ENCODE measurements at places on chromosomes 12 and 14.

- no peak for DNase-seq
Measured at GRCh38 chr12:17333287-17333686, 727.3 kb upstream of the LMO3 start.

- no peak for DNase-seq
Measured at GRCh38 chr14:103854017-103854808, 6.8 kb upstream of the PPP1R13B start.

DNA sequence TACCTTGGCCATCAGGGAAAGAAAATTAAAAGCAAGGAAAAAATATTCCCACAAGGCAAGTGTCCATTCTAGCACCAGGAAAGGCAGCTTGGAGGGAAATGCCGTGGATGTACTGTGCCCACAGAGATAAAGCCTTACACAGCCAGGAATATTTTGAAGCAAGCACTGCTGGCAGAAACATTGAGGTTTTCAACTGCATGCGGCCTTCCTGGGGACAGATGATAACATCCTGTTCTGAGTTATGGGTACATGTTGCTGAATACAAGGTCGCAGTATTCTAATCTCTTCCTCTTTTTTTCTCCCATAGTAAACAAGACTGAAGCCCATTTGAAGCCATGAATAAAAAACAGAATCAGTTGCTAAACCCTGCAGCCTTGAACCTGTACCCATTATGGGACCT is 197.1 kb downstream of the BTG1 start:
- no peak for DNase-seq

- DNase-seq = no peak
Measured at GRCh38 chr12:1629338-1630132, 504 bp downstream of the WNT5B start.

DNA sequence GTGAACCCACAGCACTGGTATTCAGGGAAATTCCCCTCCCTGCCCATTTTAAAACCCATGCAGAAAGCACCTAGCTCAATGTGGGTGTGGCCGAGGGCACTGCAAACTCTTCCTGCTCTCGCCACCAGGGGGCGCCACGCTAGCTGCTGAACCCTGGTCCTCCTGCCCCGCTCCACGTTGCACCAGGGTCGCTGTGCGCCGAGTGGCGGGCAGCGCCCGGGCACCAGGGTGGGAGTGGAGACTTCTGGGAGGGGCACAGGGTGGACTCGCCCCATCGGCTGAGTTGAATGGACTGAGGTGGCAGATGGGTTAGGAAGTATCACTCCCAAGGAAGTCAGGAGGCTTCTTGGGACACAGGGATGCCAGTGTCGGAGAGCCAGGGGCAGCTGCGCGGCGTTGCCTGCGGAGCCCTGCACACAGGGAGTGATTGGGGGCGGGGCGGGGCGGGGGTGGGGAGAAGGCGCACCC is 48.1 kb upstream of the BCL11B start:
- DNase-seq = peak; percentile 36

GRCh38 chr14:102461490-102462338 is 47.9 kb downstream of the ANKRD9 start:
- no peak for DNase-seq

DNA sequence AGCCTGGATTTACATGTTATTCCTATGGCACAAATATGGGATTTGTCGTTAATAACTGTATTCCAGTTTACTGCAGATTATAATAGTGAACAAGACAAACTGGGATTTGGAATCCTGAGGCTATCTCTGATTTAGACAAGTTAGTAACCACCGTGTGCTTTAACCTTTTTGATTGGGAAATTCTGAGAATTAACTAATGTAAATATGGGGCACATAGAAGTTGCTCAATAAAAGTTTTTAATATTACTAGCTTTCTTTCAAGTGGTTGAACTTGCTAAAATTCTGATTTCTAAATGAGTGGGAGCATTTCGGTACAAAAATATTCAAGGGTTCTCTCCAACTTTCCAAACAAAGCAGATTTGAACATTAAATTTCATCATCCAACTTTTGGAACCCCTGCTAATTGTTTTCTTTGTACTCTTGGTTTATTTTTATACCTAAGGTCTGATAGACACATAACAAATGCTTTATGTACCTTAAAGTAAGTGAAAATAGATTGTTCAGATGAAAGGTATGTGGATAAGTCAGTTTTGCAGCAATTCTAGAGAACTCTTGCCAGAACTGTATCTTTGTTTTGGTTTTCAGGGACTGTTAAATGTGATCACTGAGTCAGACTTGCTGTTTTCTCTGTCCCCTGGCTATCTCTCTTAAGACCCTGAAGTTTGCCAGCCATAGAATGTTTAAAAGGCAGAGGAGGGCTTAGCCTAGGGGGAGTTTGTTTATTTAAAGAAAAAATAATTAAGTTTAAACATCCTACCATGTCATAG is 57.5 kb downstream of the FRS2 start:
- peak; percentile 81 for DNase-seq

DNA sequence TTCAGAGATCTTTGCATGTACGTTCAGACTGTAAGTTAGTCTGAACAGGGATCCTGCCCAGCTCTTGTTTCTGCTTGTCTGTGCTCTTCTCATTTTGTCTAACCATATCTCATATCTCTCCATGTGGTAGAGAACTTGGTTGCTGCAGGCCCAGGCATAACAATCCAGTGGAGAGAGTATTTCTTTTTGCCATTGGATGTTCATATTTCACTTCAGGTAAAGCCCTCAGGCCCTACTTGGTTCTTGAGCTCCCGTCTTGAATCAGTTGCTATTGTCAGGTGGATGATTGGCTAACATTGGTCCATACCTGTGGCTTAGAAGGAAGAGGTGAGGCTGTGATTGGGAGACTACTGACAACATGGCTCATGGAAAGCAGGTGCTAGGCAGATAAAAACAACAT is 357.7 kb upstream of the FLRT2 start:
- DNase-seq = no peak

DNA sequence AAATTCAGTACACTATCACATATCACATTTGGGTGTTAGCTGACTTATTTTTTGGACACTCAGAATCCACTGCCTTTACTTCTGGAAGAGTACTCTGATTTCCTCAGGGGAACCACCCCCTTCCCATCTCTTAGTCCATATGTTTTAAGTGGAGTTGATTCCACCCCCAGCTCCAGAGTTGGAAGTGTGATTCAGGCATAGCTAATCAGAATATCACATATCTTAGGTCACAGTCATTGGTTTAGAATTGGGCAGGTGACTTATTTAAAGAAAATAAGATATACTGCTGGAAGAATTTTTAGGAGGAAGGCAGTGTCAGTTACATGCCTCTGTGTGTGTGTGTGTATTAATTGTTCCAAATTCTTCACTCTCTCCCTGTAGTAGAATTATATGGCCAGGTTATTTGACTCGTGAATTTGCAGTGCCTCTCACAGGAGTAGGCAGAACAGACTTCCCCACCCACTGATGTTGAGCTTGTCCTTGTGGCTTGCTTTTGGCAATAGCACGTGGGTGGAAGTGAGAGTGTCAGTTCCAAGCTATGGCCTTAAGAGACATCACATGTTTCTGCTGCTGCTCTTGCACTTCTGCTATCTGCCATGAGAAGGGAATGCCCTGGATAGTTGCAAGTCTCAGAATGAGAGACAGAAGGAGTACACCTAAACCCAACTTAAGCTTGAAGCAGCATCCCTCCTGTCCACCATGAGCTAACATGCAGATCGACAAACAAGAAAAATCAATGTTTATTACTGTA is 6.4 kb upstream of the GAS2L3 start:
- DNase-seq = no peak

DNA sequence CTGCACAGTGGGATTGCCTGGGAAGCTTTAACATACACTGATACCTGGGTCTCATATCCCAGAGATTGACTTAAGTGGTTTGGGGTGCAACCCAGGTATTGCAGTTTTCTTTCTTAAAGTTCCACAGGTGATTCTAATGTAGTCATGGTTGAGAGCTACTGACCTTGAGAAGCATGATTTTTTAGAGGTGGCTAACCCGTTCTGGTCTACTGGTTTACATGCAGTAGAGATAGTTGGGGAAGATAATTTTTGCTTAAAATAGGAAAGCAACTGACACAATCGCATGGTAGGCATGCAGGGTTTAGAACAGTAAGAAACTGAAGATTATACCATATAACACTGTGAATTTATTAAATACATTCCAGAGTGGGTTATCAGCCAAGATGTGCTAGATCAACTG is 134.2 kb upstream of the DNM1L start:
- DNase-seq = no peak

GRCh38 chr14:21913759-21914158 is 240.1 kb upstream of the OR4E1 start:
- peak; percentile 57 for DNase-seq

GRCh38 chr12:109276160-109276559 is 32.9 kb downstream of the FOXN4 start:
- no peak for DNase-seq
